Fibroblast of pulmonary artery (primary cell): ENCODE measurements at places on chromosomes 2 and 18.
A peak's percentile ranks its signal among the peaks of the same experiment; 100 is the strongest.

GRCh38 chr18:28735731-28736130 lies 558.8 kb upstream of the CDH2 start:
- peak; percentile 96 for DNase-seq

- DNase-seq: no peak
These were observed 456.8 kb upstream of the NXPH2 start for GRCh38 chr2:139237023-139237422.

DNA sequence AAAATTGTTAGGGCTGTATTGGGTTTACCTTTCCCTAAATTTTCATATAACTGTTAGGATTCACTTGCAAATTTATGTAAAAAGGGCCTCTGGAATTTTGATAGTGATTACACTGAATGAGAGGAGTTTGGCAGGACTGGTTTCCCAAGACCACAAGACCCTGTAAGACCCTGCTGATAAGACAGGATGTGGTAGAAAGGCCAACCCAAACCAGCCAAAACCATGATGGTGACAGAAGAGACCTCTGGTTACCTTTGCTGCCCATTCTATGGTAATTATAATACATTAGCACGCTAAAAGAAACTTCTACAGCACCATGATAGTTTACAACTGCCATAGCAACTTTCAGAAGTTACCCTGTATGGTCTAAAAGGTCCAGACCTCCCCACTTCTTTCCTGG lies 8.3 kb upstream of the CASP10 start:
- no peak for DNase-seq

- DNase-seq: peak; percentile 99
These were observed 38.8 kb downstream of the PPP4R1 start for GRCh38 chr18:9575558-9575957.
